ENCODE measurements at places on chromosomes 11 and 22.

DNA sequence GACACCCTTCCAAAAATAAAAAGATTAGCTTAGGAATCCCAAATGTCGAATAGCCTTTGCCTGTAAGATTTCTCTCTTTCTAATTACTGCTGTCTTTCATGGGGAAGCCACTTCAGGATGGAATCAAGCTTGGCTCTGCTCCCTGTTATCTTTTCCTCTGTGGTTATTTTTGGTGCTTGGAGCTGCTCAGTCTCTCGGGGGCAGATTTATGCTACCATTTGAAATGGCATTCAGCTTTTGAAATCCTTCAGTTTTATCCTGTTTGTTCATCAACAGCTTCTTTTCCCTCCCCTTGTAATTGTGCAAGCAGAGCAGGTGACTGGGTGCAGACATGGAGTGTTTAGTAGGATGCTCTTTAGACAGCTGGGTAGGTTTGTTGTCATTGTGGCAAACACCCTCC is 111.0 kb downstream of the DBX1 start:
- no peak for DNase-seq

DNA sequence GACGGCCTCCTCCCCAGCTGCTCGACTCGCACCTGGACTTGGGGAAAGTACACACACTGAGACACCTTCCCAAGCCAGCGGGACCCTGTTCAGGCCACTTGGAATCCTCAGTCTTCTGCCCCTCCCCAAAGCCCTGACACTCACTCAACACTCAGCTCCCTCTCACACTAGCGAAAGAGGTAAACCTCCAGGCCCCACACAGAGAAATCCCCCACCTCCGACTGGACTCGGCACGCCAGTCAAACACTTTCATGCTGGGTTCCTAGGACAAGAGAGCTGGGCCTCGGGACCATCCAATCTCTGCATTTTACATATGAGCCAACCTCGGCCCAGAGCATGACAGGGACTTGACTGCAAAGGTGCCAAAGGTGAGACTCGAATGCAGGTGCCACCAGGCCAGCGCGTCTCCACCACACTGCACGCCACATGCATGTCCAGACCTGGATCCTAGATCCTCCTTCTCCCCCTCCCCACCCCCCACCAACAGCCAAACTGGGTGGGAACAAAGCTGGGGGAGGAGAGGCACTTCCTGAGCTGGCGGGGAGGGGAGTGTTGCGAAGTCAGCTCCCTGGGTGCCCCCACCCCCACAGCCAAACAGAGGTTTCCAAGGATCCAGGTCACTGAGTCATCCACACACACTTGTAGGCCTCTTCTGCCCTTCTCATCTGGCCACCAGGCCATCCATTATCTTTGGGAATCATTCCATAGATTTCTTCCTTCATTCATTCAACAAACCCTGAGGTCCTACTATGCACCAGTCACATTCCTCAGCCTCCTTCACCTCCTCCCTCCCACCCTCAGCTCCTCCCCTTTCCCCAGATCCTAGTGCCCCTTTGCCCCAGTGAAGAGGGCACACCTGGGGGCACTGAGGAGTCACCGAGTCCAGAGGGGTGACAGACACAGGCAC is 10.7 kb upstream of the CD5 start:
- DNase-seq = no peak

GRCh38 chr11:36596880-36597279 is 1.2 kb downstream of the RAG2 start:
- DNase-seq = no peak

DNA sequence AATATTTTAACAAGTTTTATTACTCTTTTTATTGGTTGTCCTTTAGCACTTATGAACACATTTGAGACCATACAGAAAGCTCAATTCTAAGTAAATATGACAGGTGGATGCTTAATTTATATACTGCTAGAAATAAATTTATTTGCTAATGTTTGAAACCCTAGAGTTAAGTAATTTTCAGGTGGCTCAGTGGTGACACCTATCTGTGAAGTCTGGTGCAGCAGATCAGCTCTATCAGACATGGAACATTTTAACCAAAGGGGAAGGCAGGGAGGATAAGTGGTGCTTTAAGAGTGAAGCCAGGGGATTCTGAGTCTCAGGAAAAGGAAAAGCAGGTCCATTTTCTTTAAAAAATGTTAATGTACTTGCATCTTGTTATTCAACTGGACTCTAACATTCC is 175.8 kb downstream of the DSCAML1 start:
- DNase-seq = no peak

DNA sequence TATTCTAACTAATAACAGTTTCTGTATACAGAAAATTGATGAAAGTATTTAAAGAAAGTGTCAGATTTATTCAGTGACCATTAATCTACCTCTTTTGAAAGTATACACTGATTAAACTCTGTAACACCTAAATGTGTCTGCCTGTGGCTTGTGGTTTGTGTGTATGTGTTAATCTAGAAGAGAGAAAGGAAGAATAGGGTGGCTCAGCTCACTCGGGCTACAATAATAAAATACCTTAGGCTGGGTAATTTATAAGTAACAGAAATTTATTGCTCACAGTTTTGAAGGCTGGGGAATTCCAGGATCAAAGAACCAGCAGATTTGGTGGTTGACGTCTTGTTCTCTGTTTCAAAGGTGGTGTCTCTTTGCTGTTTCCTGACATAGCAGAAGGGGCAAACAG is 13.6 kb upstream of the OR5AS1 start:
- DNase-seq = no peak

All from lung (tissue), 17 donors.